ENCODE measurements at places on chromosomes 7 and 10.

GRCh38 chr7:96004578-96004977 is 232.2 kb downstream of the DYNC1I1 start:
- DNase-seq, result no peak

DNA sequence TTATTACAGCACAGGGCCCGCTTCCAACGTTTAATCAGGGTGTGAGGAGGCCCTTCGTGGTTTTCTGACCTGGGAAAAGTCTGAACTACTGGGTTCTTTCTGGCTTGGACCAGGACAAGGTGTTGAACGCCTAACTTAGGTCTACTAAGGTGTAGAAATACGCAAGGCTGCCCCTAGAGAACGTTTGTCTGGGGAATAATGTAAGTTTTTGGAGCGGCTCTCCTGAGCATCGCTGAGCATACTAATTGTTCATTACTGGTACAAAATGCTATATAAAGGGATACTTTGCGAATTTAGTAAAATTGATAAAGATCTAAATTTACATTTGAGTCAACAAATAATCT is 32.4 kb upstream of the TOMM7 start:
- no peak for DNase-seq

DNA sequence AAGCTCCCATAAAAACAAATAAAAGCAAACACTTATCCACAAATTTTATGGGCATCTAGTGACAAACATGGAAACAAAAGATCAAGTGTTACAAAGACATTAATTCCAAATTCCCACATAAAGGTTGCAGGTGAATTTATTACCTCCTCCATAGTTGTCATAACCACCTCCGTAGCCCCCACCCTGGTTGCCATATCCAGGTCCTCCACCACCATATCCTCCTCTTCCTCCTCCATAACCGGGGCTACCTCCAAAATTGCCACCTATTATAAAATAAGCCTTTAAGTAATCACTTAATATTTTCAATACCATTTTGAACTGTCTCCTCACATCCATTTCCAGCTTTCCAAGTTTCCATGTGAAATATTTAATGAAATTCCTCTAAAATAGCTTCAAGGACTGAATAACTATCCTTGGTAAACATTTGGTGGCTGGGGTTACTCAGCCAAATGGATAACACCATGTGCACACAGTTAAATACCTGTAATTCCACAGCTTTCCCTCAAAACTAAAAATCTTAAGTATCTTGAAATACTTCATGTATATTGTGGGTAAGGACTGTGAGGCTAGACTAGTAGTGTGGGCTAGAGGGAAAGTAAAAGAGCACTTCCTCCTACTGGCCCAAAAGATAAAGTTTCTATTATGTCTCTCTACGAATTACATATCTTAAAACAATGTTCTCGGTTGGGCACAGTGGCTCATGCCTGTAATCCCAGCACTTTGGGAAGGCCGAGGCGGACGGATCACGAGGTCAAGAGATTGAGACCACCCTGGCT is 6.9 kb downstream of the HNRNPA2B1 start:
- DNase-seq, result no peak

DNA sequence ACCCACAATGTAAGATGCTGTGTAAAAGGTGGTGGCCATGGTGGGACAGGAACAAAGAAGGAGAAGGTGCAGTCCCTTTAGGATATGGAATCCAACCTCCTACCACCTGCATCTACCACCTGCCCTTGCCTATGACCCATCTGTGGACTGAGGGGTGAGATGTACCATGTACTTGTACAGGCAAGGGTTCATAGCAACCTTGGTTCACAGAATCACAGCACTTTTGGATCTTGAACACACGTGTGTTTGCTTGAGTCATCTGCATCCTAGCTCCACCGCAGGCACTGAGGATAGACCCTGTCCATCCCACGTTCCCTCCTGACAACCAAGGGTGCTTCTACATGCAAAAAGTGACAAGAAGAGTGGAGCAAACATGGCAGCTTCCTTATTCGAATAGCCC is 162.3 kb downstream of the GFRA1 start:
- DNase-seq, result no peak

DNA sequence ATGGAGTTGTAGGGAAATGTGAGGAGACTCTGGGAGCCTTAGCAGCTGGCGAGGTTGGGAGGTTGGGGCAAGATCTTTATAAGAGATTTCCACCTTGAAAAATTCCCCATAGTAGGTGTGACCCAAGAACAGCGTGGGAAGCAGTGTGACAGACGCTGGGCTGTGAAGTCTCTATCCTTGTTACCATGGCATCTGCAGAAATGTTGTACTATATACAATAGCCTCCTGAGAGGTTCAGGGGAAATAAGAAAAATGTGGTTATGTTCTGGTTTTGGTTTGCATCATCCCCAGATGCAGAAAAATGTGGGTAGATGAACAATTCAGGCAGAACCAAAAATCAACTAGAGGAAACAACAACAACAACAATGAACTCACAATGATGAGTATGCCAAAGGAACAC is 498.6 kb downstream of the SH2D4B start:
- no peak for DNase-seq

GRCh38 chr10:58486821-58487220 is 25.9 kb upstream of the BICC1 start:
- no peak for DNase-seq

GRCh38 chr10:7193369-7193768 is 217.5 kb downstream of the SFMBT2 start:
- no peak for DNase-seq

- no peak for DNase-seq
Observed at GRCh38 chr7:42960762-42961161, 28.6 kb downstream of the MRPL32 start.

GRCh38 chr10:132577350-132578003 is 39.9 kb downstream of the INPP5A start:
- DNase-seq, result no peak

- no peak for DNase-seq
Observed at GRCh38 chr7:33814400-33814799, 90.9 kb upstream of the BMPER start.

- DNase-seq, result no peak
Observed at GRCh38 chr10:122085423-122085911, 96.5 kb downstream of the TACC2 start.

GRCh38 chr10:70838270-70838805 is 22.6 kb downstream of the SGPL1 start:
- DNase-seq, result no peak

DNA sequence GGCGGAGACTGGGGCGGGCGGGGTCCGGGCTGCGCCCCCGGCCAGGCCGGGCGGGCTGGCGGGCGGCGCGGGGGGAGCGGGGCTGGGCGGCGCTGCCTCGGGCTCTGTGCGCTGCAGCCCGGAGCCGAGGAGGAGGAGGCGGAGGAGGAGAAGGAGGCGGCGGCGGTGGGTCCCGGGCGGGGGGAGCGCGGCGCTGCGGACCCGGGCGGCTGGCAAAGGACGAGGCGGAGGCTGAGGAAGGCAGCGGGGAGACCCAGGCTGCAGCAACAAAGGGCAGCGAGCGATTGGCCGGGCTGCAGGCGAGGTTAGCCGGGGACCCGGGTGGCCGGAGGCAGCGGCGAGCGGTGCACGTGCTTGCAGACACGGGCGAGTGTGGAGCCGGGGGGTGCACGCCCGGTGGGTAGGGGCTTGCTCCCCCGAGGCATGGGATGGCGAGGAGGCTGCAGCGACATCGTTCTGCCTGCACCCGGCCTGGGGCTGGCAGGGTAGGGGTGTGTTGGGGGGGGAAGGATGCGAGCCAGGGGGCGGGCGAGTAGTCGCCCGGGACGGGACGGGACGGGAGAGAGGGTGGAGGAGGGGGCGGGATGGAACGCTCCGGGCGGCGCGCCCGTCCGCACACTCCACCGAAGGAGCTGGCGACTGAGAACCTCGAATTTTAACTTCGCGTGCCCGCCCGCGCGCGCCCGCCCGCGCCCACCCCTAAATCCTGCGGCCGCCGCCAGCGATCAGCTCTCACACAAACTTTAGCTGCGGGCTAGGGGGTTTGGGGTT is 844 bp upstream of the KAT6B start:
- peak; percentile 67 for DNase-seq

- DNase-seq, result no peak
Observed at GRCh38 chr10:133276435-133277201, at the start of gene ADAM8. ADAM8 (minus strand) TSS chr10:133276868; CDS start chr10:133276817, 51 bp downstream.

DNA sequence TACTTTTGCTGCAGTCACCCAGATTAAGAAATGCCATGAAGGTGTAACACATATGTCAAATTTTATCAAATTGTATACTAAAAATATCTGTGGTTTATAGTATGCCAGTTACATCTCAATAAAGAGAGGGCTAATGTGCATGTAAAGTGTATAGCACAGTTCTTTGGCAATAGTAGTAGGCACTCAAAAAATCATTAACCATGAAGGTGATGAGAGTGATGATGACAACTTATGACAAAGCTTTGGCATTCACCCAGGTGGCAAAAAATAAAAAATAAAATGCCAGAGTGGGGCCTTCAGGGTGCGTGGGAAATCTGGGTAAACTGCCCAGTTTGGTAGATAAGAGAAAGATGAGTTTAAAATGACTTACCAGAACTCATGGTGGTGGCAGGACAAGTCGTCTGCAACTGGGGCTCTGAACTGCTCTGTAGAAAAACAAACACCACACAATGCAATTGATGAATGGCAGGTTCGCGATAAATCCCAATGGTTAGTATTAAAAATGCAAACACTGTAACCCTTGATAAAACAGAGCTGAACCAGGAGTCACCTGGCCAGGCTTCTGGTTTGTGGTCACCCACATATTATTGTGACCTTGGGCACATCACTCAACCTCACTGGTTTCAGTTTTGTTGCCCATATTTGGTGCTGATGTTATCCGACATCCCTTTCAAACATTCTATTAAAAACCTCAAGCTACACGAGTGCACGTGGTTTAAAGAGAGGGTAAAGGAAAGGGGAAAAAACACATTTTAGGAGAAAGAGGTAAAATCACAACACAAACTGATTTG is 120.2 kb downstream of the SORBS1 start:
- no peak for DNase-seq

DNA sequence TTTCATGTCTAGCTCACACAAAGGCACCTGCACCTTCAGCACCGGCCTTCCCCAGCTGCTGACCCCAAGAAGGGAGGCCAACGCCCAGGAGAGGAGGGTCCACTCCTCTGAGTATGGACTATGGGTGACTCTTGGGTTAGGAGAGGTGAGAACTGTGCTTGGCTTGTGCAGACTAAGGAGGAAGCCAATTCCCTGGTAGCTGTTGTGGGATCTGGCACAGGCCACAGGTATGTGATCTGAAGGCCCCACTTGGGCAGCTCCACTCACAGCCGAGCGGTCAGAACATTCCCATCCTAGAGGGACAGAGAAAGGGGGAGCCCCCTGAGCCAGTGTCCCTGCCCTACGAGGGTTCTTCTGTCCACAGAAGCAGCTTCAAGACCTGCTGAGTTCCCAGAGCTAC is 52.8 kb upstream of the FIGNL1 start:
- no peak for DNase-seq

GRCh38 chr7:99679400-99680191 is at the start of gene CYP3A5:
CYP3A5 (minus strand) TSS chr7:99679996; CDS start chr7:99679896, 100 bp downstream.
- DNase-seq, result no peak

DNA sequence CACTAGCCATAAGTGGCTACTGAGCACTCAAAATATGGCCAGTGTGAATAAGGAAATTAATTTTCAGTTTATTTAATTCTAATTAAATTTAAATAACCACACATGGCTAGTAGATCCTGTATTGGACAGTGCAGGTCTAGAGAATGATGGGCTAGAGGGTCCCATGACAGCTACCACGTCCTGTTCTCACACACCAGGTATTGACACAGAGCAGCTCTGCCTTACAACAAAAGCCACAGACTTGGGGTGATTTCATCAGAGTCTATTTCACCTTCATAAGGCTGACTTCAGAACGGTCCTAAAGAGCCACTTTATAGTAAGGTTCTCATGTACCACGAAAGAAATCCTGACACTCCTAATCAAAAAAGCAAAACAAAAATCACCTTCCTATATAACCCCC is 111.3 kb downstream of the UBE2H start:
- DNase-seq, result no peak

DNA sequence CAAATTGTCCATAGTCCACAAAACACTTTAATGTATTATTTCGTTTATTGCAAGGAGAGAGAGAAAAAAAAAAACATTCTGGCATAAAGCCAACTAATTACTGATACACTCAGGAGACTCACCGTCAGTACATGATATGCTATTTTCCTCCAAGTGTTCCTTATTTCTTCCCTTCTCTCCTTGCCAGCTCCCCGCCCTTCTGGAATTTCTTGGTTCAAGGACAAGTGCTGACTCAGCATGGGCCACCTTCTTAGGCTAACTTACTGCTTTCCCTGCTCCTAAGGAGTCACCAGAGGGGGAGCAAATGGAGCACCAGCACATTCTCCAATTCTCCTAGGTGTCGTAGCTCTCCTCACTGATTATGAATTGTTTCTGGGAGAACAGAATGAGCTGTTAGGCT is 133.8 kb upstream of the HDAC9 start:
- DNase-seq, result no peak

- no peak for DNase-seq
Observed at GRCh38 chr10:17756557-17757217, 4.7 kb downstream of the TMEM236 start.

DNA sequence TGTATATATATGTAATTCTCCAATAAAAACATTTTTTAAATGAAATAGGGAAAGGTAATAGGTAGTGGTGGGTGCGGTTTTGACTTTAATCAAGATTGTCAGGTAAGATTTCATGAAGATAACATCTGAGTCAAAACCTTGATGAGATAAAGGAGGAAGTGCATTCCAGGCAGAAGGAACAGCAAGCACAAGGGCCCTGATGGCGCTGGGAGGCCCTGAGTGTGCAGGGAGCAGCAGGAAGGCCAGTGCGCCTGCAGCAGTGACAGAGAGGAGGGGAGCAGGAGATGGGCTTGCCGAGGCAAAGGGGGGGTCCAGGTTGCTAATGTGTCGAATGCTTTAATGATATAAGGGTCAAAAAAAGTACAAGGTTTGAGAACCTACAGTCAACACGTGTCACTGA is 69.8 kb downstream of the GNA12 start:
- DNase-seq, result no peak

DNA sequence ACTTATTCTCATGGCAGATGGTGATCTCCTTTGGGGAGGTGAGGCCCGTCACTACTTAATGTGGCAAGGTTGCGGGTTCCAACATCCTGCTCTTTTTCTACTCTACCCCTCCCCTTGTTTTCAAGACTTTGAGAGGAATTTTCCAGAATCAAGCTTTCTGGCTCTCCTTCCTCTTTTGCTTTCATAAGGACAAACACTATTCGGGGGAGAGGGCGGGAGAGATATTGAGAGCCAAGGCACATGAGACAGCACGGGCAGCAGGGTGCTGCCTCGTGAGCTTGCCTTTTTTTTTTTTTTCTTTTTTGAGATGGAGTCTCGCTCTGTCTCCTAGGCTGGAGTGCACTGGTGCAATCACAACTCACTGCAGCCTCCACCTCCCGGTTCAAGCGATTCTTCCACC is 6.9 kb upstream of the PFKFB3 start:
- peak; percentile 48 for DNase-seq

All from occipital lobe (tissue), 3 donors.